ENCODE measurements at places on chromosomes 13 and 19. TPM values are rescaled to one million over a fixed set of nuclear protein-coding genes. Genes with fewer than 3 reads are reported as not detected.

Gene PABPC3
- polyA plus RNA-seq, result 0.02 TPM

DNA sequence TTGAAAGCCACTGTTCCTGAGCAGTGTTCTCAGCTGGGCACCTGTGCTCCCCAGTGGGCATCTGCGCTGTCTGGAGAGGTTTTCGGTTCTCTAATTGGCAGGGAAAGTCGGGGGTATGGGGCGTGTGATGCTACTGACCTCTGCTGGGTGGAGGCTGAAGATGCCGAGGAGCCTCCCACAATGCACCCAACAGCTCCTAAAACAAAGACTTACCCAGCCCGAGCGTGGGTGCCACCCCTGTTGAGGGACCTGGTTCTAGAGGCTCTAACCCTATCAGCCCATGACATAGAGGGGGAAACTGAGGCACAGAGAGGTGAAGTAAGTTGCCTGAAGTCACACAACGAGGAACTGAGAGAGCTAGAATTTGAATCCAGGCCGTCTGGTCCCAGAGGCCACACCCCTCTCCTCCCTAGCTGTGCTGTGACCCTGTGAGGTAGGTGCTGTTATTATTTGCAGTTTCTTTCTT is 2.3 kb downstream of the SPACA4 start:
- peaks cover 5% of the 10 kb centered on the region for H3K4me1 ChIP-seq
- no peak overlapping the region for H3K27ac ChIP-seq
- H3K4me3 ChIP-seq, result no peak overlapping the region

DNA sequence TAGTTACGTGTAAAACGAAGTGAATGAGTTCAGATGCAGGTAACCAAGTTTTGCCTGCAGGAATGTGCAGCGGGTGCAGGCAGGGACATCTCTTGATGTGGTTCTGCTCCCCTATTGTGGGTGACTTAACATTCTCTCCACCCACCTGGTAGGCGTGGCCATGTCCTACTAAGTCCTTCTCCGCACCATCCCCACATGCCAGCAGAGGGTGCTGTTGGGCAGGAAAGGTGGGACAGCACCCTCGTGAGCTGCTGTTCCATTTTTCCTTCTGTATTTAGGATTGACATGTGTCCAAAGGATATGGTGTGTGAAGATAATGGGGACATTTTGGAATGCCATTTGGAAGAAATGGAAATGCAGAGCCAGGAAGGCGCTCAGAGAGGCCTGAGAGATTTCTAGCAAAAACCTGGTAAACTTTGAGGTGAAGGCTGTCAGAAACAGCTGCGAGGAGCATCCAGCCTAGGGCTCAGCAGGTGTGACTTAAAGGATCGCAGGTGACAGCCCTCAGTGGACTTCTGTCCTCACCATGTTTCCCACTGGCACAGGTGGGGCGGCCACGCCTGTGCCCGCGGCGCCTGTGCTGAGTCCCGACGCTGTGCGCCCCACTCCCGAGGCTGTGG is 26.2 kb upstream of the MCF2L start:
- H3K36me3 ChIP-seq, result no peaks in the 10 kb centered on the region
- no peaks in the 10 kb centered on the region for H3K27me3 ChIP-seq
- no peak overlapping the region for H3K27ac ChIP-seq
- no peaks in the 10 kb centered on the region for H3K4me1 ChIP-seq
- peak overlapping the region; percentile 57 for H3K4me3 ChIP-seq

DNA sequence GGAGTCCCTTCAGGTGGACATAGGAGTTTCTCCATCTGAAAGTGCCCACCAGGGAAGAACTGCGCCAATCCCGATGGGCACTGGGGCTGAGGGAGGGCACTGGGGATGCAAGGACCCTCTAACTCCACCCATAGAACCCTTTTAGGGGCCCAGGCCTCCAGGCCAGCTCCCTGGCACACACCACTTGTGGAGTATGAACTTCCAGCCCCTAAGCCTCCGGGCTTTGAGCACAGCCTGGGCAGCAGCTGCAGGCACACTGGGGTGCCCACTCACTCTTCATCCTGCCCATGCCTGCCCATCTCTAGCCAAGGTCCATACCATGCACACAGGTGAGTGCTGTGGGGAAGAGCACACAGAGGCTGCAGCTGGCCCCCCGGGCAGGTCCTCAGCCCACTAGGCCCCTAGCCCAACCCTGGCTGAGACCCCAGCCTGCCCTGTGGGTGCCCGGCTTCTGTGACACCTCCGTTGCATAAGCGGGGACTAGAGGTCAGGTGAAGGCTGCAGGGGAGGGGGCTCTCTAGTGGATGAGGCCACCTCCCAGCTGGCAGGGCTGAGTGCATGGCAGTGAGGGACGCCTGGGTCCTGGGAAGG is 14.6 kb upstream of the SLC7A10 start:
- H3K36me3 ChIP-seq, result no peaks in the 10 kb centered on the region
- DNase-seq, result peak; percentile 20
- no peak overlapping the region for H3K27ac ChIP-seq
- H3K4me3 ChIP-seq, result no peak overlapping the region
- no peaks in the 10 kb centered on the region for H3K27me3 ChIP-seq

Gene C1QTNF9
- polyA plus RNA-seq, result not detected

DNA sequence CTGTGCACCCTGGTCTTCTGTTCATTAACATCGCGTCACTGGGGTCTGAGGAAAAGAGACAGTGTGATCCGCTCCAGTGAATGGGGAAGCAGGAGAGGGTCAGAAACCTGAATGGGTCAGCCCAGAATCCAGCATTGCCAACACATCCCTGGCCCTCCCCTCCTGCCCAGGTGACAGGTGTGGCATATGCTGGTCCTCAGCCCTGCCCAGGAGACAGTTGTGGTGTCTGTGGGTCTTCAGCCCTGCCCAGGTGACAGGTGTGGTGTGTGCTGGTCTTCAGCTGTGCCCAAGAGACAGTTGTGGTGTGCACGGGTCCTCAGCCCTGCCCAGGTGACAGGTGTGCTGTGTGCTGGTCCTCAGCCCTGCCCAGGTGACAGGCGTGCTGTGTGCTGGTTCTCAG is 8.0 kb downstream of the TFDP1 start:
- no peak overlapping the region for H3K4me3 ChIP-seq
- no peaks in the 10 kb centered on the region for H3K27me3 ChIP-seq
- no peak overlapping the region for H3K27ac ChIP-seq
- peak; percentile 14 for DNase-seq
- peaks cover 23% of the 10 kb centered on the region for H3K36me3 ChIP-seq

DNA sequence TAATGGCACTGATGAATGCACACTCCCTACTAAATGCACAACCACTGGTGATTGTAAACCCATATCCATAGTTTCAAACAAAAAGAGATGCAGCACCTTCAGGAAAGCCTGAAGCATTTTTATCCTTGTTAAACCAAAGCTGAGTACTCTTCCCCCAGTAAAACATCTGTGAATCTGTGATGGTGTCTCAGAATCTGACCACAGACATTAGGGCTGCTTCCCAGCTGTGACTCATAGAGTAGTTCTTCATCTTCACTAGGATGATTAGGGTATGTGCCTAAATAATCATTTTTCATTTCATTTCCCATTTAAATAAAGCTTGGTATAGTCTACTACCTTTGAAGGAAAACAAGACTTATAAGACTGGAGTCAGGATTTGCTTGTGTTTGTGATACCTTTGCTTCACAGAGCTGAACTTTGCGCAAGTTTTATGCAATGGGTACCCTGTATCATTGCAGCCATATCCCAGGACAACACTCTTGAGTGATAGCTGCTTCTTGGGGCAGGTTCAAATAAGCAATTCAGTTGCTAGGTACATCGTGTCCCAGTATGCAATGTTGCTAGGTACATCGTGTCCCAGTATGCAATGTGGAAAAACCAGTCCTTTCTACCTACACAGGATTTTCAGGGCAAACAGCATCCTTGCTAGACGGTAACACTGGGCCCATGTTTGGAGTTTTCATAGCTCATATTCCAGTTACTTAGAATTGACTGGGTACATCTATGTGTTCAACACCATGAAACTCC is 277.1 kb downstream of the IRS2 start:
- no peaks in the 10 kb centered on the region for H3K27me3 ChIP-seq
- H3K4me3 ChIP-seq, result no peak overlapping the region
- H3K27ac ChIP-seq, result no peak overlapping the region
- no peaks in the 10 kb centered on the region for H3K36me3 ChIP-seq
- DNase-seq, result no peak
- H3K4me1 ChIP-seq, result no peaks in the 10 kb centered on the region

DNA sequence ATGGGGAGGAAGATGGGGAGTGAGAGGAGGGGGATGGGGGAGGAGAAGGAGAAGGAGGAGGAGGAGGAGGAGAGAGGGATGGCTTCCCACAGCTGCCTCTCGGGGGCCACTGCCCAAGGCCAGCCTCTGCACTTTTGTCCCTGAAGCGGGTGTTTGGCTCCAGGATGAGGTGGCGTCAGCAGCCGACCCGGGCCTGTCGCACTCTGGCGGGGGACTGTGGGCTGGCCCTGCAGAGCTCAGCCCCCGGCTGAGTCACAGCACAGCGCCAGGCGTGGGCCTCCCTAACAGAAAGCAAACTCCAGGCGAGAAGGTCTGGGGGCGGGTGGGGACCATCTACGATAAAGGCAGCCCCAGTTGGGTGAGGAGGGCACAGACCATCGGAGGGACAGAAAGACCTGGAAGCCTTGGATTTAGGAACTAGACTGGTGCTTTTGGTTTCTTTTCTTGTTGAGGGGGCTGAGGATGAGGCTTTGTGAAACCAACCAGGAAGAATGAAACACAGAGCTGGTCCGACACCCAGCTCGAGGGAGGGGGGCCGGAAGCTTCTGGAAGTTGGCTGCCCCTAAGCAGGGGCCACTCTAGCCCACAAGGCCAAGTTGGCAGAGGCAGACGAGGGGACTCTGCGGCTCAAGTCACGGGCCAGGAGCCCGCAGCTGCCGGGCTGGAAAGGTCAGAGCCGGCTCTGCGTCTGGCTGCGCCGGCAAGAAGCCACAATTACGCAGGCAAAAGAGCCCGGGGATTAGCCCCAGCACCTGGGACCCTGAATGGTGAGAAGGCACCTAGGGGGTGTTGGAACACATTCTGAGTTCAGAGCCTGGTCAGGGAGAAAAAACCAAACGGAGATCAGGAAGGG is 18.2 kb downstream of the LSM4 start:
- peak; percentile 92 for DNase-seq
- H3K4me3 ChIP-seq, result peak overlapping the region; percentile 60
- peak overlapping the region; percentile 98 for H3K27ac ChIP-seq
- no peaks in the 10 kb centered on the region for H3K27me3 ChIP-seq

- DNase-seq, result no peak
- no peaks in the 10 kb centered on the region for H3K4me1 ChIP-seq
- H3K4me3 ChIP-seq, result no peak within 1 kb of the TSS
- no peaks in the 10 kb centered on the region for H3K27me3 ChIP-seq
- no peak within 1 kb of the TSS for H3K27ac ChIP-seq
- H3K36me3 ChIP-seq, result no peaks in the 10 kb centered on the region
Measured at GRCh38 chr19:15934332-15935078, at the start of gene CYP4F11. CYP4F11 (minus strand) TSS chr19:15934529; CDS start chr19:15934408, 121 bp downstream.

Gene ZNF793
- polyA plus RNA-seq, result 4.1 TPM

DNA sequence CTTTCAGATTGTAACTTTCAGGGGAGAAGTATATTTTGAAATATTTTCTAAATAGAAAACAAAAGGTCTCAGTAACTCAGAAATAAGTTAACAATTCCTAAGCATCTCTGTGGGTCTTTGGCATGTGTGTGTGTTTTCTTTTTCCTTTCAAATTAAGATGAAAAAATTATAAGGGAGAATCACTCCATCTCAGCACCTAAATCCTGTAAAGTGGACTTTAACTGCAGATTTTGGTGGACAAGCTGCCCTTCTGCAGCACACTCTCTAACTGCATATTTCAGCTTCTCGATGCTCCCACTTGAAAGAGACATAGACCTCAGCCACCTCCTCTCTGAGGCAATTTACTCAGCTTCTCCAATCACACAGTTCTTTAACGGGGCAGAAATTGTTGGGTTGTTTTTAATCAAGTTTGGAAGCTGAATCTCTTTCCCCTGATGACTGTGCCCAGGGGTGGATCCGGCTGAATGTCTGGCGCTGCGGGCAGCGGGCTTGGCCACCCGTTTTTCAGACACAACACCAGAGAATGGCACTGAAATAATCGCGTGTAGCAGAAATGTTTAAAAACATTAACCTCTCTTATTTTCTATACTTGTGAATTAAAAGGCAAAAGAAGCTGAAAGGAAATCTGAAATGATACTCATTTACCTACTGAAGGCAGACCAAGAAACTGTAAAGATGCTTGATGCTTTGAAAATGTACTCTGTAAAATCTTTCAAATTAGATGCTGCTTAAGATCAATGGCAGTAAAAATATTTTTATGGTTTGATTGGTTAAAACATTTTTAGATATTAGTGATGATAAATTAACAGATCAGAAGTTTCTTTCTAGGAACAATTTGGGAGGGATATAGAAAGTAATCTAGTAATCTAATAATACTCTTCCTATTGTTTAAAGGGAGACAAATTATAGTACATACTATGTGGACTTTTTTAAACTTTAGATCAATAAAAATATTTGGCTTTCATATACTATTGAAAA is 12.4 kb downstream of the ZIC2 start:
- no peaks in the 10 kb centered on the region for H3K4me1 ChIP-seq
- H3K4me3 ChIP-seq, result no peak overlapping the region
- peaks cover 99% of the 10 kb centered on the region for H3K27me3 ChIP-seq
- H3K36me3 ChIP-seq, result no peaks in the 10 kb centered on the region
- DNase-seq, result no peak

Gene SIGLEC12
- not detected for polyA plus RNA-seq

DNA sequence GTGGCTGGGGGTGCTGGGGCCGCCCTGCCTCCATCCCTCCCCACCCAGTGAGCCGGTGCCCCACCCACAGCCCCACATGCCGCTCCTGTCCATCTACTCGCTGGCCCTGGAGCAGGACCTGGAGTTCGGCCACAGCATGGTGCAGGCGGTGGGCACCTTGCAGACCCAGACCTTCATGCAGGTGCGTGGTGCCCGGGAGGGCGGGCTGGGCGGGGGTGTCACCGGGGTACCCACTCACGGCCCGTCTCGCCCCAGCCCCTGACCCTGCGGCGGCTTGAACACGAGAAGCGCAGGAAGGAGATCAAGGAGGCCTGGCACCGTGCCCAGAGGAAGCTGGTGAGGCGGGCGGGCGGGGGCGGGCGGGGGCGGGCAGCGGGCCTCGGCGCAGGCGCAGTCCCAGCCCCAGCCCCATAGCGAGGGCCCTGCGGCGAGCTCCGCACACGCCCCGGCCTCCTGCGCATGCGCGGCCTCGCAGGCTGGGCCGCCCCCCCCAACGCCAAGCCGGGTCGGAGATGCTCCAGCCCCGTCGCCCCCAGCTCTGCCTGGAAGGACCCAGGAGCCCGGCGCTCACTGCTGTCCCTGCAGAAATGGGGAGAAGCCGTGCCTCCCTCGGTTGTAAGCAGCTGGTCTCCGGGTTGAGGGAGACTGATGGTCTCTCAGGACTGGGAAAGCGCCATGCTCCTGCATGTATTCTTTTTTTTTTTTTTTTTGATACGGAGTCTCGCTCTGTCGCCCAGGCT is 7.7 kb downstream of the ARHGAP45 start:
- H3K27me3 ChIP-seq, result peaks cover 13% of the 10 kb centered on the region
- peak overlapping the region; percentile 71 for H3K4me3 ChIP-seq
- H3K36me3 ChIP-seq, result no peaks in the 10 kb centered on the region
- no peaks in the 10 kb centered on the region for H3K4me1 ChIP-seq
- no peak overlapping the region for H3K27ac ChIP-seq
- DNase-seq, result peak; percentile 100

Gene C19orf85
- polyA plus RNA-seq, result not detected

Gene ZNF433
- 2.1 TPM for polyA plus RNA-seq

Data from SK-N-SH (cell line).